Nucleus accumbens (tissue), 56 donors: ENCODE measurements at places on chromosomes 5 and 9.

- DNase-seq: no peak
Observed at GRCh38 chr5:5218396-5218795, 78.3 kb downstream of the ADAMTS16 start.

DNA sequence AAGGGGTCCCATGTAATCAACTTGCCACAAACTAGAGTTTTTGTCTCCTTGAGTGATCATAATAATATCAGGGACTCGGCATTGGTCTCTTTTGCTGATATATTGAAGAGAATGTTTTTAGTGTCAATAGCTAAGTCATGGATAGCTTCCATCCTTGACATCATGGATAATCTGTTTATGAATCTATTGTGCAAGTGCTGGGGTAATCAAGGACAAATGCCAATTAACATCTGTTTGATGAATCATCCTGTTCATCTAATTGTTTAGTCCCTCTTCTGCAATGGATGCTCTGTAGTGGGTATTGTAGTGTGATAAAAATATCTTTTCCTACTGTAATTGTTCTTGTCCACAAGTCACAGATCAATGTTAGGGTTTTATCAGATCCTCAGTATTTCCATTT is 607.5 kb upstream of the SEMA6A start:
- no peak for DNase-seq

GRCh38 chr5:142826741-142827492 is 56.7 kb downstream of the ARHGAP26 start:
- DNase-seq: no peak

DNA sequence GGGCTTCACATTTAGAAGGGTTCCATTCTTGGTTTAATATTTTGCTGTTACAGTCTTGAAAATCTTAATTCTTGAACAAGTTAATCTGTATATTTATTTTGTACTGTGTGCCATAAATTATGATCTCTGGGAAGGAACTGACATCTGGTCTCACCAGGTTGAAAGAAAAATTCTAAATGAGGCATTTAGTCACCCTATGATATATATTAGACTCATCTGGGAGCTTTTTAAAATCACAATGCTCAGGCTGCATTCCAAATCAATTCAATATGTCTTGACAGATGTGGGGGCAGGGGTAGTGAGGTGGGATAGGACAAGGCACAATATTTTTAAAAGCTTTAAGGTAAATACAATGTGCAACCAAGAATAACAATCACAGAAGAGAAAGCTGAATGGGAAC is 569.2 kb downstream of the PRR16 start:
- DNase-seq: no peak

DNA sequence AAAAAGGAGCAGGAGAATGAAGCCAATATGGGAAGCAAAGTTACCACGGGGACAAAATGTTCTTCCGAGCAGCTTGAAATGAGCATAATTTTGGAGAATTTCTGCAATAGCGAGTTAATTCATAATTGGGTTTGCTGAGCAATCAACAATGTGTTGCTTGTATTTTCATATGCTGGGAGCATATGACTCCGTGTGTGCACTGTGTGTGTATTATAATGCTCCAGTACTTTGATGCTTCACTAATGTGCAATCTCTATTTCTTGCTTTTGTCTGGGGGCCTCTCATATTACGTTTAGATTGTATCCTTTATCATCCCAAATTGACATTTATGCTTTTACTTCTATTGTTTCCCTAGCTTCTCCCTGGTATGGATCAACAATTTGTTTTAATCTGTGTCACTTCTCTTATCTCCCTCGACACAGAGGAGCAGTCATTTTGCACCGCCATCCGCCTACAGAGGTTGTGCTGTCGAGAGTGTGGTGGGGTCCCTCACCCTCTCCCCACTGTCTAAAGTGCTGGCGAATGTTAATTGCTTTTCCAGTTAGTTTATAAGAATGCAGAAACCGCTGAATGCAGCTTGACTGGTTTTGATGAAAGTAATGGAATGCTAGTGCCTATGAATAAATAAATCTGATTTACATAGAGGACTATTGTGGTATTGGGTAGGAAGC is 372.5 kb upstream of the WWC1 start:
- no peak for DNase-seq

- no peak for DNase-seq
Observed at GRCh38 chr9:120151806-120152205, 428.2 kb downstream of the CDK5RAP2 start.

DNA sequence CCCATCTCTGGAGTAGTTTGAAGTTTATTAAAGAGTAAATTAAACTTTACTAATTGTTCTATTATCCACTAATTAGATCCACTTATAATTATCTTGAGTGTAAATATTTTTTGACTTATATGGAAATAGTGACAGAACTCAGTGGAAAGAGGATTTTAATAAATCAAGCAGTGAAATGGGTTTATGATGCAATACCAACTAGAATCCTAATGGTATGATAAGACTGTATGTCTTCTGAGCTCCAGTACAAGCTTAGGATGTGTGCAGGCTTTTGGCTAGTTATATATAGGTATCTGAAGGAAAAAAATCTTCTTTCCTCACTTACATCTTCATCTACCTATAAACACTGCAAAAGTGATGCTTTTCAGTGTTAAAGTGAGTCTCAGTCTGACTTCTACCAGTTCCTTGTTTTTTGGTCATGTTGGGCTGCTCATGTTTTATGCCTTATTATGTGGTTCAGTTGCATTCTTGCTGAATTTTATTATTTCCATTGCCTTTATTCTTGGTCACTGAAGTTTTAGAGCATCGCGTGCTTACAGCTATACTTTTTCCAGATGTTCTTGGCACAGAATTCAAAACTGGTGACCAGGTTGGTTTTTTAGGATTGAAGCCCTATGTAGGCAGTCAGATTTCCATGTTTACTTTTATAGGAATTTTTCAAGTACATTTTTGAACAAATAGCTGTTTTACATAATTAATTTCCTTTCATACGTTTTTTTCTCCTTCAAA is 30.5 kb downstream of the XRCC4 start:
- DNase-seq: no peak
